ENCODE measurements at places on chromosomes 2 and 18.

DNA sequence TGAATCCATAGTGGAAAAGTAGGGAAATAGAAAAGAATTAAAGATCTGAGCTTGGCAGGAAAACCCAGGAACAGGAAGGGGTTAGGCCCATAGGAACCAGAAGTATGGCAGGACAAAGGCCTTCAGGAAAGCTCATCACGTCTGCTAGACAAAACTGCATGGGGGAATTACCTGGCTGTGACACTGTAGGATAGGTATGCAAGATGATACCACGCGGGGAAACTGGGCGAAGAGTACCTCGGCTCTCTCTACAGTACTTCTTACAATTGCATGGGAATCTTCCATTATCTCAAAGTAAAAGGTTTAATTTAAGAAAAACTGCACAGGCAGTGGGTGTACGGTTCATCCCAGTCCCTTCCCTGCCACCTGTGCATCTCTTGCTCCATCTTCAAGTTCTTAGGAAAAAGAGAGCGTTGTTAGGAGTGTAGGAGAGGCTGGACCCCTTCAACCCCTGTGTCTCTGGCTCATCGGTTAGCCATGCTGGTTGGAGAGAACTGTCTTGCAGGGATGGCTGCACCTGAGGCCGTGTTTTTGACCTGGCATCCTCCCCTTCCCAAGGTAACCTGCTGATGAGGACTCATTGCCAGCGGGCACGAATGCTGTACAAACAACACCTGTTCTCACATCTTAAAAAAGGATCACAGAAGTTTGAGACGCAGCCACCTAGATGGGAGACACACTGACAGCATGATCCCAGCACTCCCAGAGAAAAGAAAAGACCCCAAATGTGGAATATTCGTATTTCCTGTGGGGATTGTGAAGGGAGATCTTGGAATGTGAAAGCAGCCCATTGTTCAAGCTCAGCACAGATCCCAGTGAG is 120.5 kb upstream of the COPS8 start:
- DNase-seq = no peak

GRCh38 chr18:69491576-69491975 is 90.9 kb downstream of the DOK6 start:
- DNase-seq = no peak

DNA sequence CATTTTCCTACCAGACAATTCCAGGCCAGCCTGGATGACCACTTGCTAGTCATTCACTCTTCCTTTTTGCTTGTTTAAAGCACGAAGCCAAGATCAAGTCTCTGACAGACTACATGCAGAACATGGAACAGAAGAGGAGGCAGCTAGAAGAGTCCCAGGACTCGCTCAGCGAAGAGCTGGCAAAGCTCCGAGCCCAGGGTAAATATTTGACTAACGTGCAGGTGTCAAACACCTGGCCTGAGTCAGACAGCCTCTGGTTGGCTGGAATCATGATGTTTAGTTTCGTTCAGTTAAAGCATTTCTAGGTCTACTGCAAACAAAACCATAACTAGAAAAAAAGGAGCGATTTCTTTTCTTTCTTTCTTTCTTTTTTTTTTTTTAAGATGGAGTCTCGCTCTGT is 44.2 kb upstream of the LYPD6B start:
- no peak for DNase-seq

DNA sequence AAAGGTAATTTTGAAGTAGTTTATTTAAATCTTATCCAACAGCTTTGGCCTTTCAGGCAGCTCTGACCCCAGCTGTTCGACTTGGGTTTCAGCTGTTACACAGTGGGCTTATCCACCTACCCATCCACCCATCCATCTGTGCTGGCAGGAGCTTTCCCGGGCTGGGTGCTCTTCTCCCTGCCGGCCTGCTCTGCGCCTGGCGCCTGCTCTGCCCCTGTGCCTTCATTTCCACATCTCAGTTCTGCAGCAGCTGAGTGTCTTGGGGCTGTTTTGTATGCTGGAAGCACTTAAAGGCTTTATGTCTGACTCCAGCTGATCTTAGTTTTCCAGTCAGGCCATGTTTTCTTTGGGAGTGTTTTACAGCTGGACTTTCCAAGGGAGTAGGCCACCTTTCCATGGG is 24.2 kb downstream of the LDLRAD4 start:
- DNase-seq = no peak

GRCh38 chr2:199370150-199370780 is 87.5 kb downstream of the SATB2 start:
- no peak for DNase-seq

GRCh38 chr2:10863837-10864236 is 47.9 kb upstream of the KCNF1 start:
- DNase-seq = no peak

- DNase-seq = no peak
Observed at GRCh38 chr2:25125189-25125588, 43.2 kb downstream of the POMC start.
